ENCODE measurements at places on chromosomes 4 and X. TPM values are rescaled to one million over a fixed set of nuclear protein-coding genes. Genes with fewer than 3 reads are reported as not detected.

DNA sequence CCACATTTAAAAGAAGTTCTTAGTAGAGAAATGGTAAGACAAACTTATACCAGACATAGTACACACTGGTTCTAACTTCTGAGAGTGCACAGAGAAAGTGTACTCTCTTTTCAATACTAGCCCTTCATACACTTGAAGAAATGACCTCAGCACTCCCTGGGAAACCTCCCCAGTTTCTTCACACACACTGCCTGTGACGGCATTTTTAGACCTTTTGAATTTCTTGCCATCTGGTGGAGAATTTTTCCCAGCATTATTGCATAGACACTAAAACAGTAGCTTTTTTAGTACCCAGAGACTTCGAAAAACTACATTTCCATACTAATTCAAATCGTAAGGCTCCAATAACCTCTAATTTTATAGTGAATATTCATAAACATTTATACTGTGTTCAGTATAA, 341.6 kb upstream of the MAOA start:
- DNase-seq, result no peak

DNA sequence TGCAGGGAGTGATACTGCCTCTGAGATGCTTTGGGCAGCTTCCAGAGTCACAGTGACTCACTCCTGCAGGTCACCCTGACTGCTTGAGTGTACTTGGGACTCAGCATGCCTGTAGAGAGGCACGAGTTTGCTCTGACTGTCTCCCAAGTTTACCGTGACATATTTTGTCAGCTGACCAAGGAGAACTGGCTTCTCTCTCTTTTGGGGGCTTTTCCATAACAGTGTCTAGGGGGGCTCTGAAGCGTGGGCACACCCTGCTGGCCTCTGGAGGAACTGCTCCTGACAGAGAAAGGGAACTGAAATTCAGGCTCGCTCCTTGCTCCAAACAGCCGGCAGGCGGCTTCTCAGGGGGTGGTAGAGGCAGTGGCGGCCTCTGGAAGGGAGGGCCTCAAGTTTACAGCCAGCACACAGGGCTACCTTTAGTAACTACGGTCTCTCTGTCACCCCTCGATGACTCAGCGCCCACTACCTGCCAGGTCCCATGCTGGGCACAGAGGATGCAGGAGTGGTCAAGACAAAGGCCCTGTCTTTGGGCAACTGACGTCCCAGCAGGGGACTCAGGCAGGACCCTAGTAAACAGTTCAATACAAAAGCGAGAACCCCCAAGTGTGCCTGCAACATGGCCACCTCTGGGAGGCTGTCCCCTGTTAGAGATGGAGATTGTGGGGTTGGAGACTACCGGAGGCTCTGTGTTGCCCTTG, 17.8 kb downstream of the ZNF185 start:
- DNase-seq, result no peak

DNA sequence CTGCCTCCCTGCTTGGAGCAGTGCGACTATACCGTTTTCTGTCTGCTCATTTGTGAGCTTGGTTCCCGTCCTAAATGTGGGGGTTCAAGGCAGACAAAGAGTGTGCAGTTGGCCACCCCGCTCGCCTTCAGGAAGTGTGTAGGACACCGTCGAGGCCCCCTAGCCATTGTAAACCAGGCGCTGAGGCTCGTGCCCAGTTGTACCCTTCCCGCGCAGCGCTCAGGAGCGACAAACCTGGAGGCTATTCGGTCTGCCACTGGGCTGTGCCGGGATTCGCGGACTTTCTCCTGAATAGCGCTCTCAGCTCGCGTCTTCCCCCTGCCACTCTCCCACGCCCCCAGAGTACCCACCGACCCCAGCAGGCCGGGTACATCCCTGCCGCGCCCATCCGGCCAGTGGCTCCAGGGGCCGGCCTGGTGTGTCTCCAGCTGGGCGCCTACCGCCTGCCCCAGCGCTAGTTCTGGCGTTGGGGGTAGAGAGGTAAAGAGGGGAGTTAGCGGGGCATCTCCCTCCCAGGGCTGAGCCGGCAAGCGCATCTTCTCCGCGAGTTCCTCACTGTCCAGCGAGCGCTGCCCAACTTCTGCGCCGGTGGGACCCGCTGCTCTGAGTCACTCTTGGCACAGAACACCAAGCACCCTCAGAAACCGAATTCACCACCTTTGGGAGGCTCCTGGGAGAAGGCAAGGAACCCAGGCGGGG, 880 bp upstream of the LONRF3 start:
- DNase-seq, result no peak

DNA sequence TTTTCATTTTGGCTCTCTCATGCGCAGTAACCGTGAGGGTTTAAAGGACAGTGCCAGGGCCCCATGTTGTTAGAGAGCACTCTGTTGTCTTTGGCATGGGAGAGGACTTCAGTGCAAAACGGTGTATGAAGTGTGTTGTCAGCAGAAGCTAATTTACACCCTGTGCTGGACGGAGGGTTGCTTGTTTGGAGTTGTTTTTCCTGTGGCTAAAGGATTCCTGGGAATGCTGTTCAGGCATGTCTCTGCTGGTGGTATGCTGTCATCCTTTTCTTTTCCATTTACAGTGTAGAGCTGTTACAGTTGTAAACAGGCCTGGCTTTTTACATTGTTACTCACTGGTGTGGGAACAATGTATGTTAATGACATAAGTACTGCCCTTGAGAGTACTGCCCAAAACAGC, 206.3 kb downstream of the CBR4 start:
- no peak for DNase-seq

- no peak for DNase-seq
Measured at GRCh38 chr4:95729596-95729995, 110.3 kb upstream of the PDHA2 start.

DNA sequence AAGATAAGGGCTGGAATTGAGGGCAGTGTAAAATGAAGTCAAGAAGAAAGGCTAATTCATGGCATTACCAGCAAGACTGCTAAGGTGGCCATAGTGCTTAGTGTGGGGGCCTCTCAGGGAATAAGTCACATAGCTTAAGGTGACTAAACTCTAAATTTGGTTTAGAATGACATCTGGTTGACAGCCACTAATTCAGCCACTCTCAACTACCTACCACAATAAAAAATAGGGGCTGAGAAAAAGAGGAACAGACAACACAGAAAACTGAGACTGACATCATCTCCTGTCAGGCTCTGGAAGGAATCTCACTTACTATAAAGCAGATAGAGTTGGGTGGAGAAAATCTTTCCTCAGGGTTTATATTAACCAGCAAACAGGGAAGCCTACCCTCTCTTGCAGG, 96.9 kb downstream of the CHRDL1 start:
- no peak for DNase-seq

DNA sequence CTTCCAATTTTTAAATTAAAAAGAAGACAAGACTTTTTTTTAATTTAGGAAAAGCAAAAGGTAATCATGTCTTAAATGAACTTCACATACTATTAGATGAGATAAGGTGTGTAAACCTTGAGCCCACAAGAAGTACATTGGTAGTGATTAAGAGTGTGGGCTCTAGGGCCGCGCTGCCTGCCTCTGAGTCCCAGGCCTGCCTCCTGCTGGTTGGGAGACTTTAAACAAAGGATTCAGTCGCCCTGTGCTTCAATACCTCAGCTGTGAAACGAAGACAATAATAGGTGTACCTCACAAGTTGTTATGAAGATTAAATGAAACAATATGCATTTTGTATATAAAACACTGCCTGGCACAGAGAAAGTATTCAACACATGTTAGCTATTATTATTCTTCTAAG, 95.9 kb upstream of the MYOZ2 start:
- DNase-seq, result no peak

GRCh38 chr4:184534511-184535391, 60.4 kb upstream of the IRF2 start:
- no peak for DNase-seq

- DNase-seq, result no peak
Measured at GRCh38 chr4:155496294-155496626, 119.5 kb upstream of the MAP9 start.

DNA sequence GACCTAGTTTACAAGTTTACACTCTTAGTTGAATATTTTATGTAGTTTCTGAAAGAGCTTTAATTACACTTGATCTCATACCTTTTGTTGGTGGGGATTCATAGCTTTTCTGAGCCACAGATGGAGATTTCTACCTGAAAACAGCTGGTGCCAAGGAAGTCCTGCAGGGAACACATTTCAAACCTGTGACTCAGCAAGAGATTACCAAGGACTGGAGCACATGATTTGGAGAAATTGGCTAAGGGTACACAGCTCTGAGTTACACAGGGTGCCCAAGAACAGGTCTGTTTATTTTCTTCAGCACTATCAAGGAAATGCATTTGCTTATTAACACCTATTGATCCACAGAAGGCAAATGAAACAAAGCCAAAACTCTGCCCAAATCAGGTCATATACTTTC, 691.5 kb downstream of the KCTD8 start:
- no peak for DNase-seq

GRCh38 chr4:70303090-70303489, 31.7 kb upstream of the CABS1 start:
- DNase-seq, result no peak

DNA sequence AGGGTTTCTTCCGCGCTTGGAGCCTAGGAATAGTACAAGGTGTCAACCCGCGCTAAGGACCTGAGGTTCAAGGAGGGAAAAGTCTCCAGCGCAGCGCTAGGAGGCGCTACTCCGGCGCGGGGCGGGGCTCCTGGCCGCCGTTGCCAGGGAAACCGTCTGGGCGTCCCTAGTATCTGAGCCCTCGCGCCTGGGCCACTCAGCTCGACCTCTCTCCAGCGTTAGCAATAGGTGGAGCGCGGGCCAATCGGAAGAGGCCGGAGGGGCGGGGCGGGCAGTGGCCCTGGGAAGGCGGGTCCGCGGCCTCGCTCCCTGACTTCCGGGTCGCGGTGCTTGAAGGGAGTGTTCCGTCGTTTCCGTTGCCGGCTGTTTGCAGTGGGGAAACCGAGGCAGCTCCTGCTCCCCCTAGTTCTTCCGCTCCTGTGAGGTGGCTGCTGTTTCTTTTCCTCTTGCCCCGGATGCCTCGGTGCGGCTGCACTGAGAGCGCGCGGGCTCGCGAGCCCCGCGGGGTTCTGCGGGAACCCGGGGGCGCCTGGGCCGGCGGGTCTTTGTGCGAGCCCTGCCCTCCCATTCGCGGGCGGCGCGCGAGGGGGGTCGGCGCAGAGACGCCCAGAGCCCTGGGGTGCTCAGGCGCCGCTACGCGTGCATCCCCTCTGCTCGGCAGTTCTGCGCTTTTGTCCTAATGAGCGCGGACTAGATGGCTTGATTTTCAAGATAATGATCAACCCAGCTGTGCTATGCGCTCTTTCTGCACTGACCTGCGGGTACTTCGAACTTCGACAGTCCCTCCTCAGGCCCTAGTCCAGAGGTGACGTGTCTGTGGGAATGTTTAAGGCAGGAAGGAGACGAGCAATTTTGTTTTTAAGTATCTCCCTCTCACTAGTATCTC, at the start of gene ELMOD2:
ELMOD2 (plus strand) TSS at position 312 of the 886 bp plus-strand sequence. CDS start 1,261 bp downstream, outside the sequence.
- DNase-seq, result peak; percentile 99

DNA sequence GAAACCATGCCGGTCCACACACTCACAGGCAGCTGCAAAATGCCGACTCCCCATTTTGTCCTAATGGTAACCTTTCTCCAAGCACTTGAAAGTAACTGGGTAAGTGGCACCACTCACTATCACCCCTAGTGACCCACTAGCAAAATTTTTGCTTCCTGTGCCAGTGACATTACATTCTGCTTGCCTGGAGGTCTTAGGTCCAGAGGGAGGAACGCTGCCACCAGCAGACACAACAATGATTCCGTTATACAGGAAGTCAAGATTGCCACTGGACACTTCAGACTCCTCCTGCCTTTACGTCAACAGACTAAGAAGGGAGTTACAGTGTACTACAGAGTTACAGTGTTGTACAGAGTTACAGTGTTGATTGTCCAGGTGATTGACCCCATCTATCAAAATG, 11.8 kb upstream of the TMEM192 start:
- no peak for DNase-seq

GRCh38 chrX:39891781-39892180, 206.0 kb downstream of the BCOR start:
- no peak for DNase-seq

GRCh38 chrX:40719731-40720130, 15.6 kb downstream of the MED14 start:
- no peak for DNase-seq

GRCh38 chr4:8220661-8221450, 21.8 kb downstream of the SH3TC1 start:
- no peak for DNase-seq

GRCh38 chr4:118033148-118034052, 886 bp upstream of the NDST3 start:
- no peak for DNase-seq

GRCh38 chr4:10983268-10983667, 298.7 kb upstream of the CLNK start:
- DNase-seq, result no peak

GRCh38 chrX:42720209-42720608, 57.8 kb downstream of the PPP1R2C start:
- DNase-seq, result no peak

DNA sequence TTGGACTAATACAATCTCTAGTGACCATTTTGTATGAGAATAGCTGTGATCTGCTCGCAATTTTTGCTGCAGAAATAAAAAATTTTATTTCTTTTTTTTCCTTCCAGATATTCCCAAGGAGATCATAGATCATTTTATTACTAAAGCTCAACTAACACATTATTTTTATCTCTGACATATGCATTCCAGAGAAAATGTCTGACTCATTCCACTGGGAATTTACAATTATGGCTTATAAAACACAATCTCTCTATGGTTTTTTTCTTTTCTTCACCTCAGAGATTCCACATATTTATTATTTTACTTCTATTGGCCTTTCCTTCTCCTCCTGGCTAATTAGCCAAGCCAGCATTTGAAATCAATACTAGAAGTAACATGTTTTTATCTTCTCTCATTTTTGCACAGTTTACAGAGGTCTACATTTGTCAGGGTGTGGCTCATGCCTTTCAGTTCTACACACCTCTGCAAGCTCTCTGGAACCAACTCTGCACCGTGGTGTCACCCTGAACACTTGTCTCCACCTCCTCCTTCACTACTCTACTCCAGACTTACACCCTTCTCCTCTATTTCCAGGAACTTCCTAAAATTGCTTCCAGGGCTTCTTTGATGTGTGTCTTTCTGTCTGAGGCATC, 59.8 kb upstream of the GPM6A start:
- no peak for DNase-seq

DNA sequence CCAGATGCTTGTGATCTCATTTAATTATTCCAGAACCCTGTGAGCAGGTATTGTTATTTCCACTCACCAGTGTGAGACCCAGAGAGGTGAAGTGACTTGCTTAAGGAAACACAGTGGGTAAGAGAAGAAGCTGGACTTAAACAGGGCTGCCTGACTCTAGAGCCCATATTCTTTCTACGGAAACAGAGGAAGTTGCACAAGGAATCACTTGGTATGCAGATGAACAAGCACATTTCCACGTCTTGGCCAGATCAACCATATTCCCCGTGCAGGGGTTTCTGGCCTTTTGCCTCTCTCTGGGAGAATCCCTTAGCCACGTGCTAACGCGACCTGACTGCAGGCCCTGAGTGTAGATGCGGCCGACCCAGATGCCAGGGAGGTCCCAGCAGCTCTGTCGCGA, 195.5 kb upstream of the ATP6AP2 start:
- DNase-seq, result no peak

RAP2C gene
- total RNA-seq, result 18.6 TPM

HS6ST2 gene
- total RNA-seq, result 6.8 TPM

MTMR1 gene
- total RNA-seq, result 48.1 TPM

TMPRSS11A gene
- total RNA-seq, result not detected

GATA1 gene
- total RNA-seq, result not detected

PDCL2 gene
- not detected for total RNA-seq

DCAF8L2 gene
- not detected for total RNA-seq

VCX3B gene
- total RNA-seq, result not detected

GRIPAP1 gene
- 56.8 TPM for total RNA-seq

ZFP92 gene
- 1.1 TPM for total RNA-seq

HNRNPDL gene
- 310 TPM for total RNA-seq

SPIN2B gene
- 19.8 TPM for total RNA-seq

PHOX2B gene
- total RNA-seq, result not detected

CACNA1F gene
- 0.49 TPM for total RNA-seq

FAM9C gene
- 0.26 TPM for total RNA-seq

CXCL1 gene
- 0.55 TPM for total RNA-seq

TXK gene
- total RNA-seq, result 7.8 TPM

Data from ureter (tissue), 1 donor.